ENCODE measurements at places on chromosomes 6 and 20.

- DNase-seq, result no peak
These were observed 185.2 kb upstream of the ARG1 start for GRCh38 chr6:131387562-131388447.

GRCh38 chr6:119594907-119595306 is 245.3 kb upstream of the MAN1A1 start:
- DNase-seq, result no peak

GRCh38 chr6:14852375-14852774 is 393.5 kb upstream of the JARID2 start:
- no peak for DNase-seq

DNA sequence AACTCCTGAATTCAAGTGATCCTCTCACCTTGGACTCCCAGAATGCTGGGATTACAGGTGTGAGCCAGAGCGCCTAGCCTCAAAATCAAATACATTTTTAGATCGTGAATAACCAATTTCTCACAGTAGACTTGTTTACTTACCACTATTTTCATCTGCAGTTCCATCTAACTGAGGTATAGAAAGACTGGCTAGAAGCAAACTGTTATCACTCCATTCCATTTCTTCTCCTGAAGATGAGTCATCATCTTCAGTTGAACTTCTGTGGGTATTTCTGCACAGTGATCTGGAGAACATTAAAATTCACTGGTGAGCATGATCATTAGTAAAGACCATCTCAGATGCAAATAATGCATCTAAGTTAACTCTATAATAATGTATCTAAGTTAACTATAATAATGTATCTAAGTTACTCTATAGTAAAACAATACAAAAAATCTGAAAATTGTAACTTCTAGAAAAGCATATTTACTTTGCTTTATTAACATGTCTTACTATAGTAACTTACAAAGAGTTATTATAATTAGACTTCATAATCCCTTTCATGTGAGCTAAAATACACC is 105.4 kb downstream of the REV3L start:
- no peak for DNase-seq

- no peak for DNase-seq
These were observed 63.1 kb downstream of the ISM1 start for GRCh38 chr20:13283869-13284829.

- DNase-seq, result no peak
These were observed 459.2 kb upstream of the SOX4 start for GRCh38 chr6:21134356-21134755.

GRCh38 chr6:35273822-35274559 is 14.5 kb downstream of the ZNF76 start:
- no peak for DNase-seq

- no peak for DNase-seq
These were observed 3.2 kb downstream of the MDFI start for GRCh38 chr6:41641352-41641925.

DNA sequence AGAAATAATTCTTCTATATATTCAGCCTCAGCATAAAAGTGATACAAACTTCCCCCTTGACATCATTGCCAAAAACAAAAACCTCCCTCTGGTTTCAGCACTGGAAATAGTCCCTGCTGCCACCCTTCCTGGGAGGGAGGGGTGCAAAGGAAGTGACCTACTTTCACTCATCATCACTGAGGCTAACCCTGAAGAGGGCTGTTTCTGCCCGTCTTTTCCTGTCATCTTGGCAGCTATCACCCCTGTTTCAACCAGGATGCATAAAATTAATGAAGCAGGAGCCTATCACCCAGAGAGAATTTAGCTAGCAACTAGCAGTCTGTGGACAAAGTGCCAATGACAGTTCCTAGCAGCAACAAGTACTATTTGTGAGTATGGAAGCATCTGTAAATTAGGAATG is 397.8 kb downstream of the LAMA2 start:
- DNase-seq, result peak; percentile 58

GRCh38 chr20:57380081-57380750 is 11.0 kb upstream of the RBM38 start:
- DNase-seq, result no peak

- no peak for DNase-seq
These were observed 60.5 kb downstream of the FOXF2 start for GRCh38 chr6:1449896-1450295.

GRCh38 chr6:46103441-46104115 is 26.2 kb upstream of the ENPP4 start:
- no peak for DNase-seq

DNA sequence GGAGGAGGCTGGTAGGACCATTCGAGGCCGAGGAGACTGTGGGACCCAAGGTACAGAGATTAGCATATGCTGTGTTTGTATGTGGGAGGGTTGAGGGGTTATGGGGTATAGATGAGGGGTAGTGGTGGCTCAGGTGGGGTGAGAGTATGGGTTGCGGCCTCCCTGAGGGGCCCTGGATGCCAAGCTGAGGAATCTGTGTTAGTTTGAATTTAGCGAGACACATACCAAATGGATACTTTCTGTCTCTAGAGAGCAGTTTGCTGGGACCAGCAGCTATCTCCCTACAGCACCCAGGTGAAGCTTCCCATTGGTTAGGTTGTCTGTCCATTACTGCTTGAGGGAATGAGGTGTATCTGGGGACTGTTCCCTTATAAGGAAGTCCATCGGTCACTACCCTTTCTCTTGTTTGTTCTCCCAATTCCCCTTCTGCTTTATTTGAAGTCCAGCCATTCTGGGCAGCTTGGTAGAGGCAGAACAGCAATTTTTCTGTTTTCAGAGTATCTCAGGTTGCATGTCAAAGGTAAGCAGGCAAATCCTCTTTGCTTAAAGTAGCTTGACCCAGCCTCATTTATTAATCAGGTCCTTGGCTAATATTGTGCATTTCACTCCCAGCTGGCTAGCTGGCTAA is 15.2 kb downstream of the CHMP4B start:
- DNase-seq, result no peak

- no peak for DNase-seq
These were observed 36.3 kb upstream of the ZFAND3 start for GRCh38 chr6:37783025-37783855.

- no peak for DNase-seq
These were observed 314.0 kb upstream of the RSPO3 start for GRCh38 chr6:126804332-126805064.

GRCh38 chr6:143150281-143150680 is 89.6 kb downstream of the AIG1 start:
- no peak for DNase-seq

GRCh38 chr20:39269493-39270217 is 307.5 kb downstream of the DHX35 start:
- DNase-seq, result no peak

- no peak for DNase-seq
These were observed 21.4 kb upstream of the RIPOR2 start for GRCh38 chr6:24957199-24957598.

DNA sequence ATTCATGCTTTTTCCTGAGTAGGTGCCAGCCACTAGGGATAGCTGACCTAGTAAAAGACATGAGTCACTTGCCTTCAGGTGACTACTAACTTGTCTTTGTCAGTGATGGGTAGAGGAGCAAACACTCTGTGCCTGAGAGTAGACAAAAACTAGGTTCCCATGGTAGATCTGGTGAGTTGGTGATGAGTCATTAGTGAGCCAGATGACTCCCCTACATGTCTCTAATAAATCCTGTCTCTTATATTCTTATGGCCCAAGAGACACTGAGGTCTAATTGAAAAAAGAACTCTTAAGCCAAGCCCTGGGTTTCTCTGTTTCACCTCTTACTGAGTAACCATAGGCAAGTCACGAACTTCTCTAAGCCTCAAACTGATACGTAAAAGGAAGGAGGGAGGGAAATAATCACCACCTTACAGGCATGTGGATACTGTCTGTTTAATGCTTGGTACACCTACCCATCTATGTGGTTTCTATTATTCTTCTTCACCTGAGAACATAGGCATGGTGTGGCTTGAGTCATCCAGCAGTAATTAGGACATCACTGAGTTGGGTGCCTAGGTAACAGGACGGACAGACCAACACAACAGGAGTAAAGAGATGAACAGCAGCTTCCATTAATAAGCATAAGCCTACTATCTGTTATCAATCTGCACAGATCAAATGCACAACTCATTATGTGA is 20.3 kb downstream of the TTPAL start:
- DNase-seq, result peak; percentile 69

- no peak for DNase-seq
These were observed 52.9 kb upstream of the SLC22A16 start for GRCh38 chr6:110529355-110529754.

DNA sequence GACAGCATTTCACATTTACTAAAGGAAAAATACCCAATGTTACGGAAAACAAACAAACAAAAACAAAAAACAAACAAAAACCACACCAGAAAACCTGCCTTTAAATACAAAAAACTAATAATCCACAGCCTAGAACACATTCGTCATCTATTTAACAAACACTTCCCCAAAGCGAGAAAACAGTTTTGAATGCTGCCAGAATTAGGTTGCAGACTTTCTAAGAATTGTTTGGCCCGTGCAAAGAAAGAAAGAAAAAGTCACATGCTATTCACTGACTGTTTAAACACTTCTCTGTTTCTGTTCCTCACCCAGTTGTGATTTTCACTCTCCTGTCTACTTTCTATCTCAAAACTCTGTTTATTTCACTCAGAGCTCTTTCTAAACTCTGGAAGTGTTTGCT is 52.5 kb downstream of the BCAS1 start:
- DNase-seq, result no peak

- DNase-seq, result no peak
These were observed 71.2 kb upstream of the FKBP1C start for GRCh38 chr6:63140114-63140513.

GRCh38 chr6:79377888-79378348 is 143.4 kb upstream of the HMGN3 start:
- no peak for DNase-seq

- no peak for DNase-seq
These were observed 3.1 kb downstream of the CHD6 start for GRCh38 chr20:41615110-41615509.

DNA sequence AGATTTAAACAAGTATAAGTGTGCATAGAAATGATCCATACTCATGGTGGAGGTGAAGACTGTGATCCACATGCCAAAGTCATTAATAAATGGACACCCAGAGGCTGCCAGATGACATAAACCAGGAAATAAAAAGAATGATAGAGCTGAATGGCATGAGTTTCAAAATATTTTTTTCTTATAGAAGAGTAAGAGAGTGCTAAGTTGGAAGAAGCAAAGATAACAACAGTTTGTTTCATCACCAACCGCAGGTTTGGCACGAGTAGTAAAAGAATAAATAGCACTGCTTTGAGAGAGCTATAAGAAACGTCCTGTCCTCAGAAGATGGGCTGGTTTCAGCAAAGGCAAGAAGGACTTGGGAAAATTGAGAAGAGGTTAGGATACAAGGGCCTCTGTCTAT is 246.9 kb downstream of the UBE3D start:
- no peak for DNase-seq

DNA sequence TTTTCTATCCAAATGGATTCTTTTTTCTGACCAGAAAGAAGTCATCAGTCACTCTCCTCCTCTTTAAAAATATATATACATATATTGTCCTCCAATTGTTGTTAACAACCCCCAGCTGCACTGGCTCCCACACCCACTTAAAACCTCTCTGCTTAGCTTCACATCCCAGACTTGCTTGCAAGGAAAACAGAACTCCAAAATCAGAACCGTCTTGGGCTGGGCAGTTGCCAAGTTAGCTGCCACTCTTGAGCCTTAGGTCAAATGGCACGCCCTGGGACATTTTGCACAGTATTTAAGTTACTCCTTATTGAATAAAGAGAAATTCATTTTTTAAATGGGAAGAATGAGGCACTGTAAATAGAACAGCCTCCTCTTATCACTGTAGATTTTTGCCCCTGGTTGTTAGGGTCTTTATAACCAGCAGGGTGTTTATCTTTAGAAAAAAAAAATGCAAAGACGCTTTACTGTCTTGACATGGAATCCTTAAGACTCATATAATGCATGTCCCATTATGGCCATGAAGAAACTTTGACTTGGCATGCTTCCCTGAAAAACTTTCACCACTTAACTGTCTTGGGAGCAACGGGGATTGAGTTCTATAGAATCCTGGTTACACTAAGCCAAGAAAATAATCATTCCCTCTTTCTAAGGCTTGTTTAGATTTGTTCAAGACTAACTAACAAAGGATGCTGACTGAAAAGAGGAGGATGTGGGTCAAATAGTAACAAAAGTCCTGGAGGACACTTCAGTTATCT is 204.5 kb downstream of the ISM1 start:
- DNase-seq, result no peak

- DNase-seq, result no peak
These were observed 117.0 kb upstream of the KCNK16 start for GRCh38 chr6:39439342-39440038.

DNA sequence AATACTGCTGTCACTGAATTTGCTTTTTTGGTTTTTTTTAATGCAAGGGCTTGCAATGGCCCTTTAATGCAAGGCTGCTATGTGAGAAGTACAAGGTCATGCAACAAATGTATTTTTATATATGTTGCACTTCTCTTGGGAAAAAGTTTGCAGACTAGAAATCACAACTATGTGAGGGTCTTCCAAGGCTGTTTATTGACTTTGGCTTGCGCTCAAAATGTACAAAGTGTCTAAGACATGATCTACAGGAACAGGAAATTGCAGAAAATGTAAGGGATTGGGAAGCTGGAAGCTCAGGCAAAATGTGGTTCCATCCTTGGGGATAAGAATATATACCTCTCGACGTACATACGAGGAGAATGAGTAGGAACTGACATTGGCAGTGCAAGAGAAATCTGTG is 92.2 kb upstream of the F13A1 start:
- DNase-seq, result no peak

DNA sequence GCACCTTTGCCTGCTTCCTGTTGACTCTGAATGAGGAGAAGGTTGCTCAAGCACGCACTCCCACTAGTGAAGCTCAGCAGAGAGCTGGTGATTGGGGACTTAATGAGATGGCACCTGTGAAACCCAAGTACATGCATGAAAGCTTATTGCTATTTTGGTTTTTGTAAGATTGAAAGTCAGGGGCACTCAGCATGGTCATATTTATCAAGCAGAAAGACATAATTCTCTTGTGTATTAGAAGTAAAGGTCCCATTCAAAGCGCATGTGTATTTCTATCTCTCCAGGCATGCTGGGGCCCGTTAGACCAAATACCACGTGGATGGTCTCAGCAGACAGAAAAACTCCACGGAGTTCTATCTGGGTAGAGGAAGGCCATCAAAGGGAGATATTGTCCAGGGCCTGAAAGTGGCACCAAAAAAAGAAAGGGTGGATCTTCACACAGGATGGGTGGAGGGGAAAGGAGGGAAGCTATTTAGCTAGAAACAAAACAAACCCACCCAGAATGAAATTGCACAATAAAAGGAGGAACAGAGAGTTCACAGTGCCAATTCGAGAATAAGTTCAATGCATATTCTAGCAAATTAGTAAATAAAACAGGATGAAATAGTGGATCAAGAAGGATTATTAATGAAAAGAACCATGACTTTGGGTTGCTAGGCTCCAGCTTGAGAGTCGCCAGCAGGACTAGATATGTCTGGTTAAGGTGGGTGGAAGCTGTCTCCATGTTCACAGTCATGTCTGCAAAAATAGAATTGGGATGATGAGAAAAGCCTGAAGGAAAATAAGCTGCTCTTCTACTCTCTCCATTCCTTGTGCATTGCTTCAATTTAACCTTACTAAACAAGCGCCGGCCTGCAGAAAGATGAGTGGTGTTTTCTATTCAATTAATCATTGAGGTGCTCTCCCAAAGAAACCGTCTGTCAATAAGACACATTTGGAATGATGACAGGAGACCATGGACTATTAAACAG is 224.9 kb upstream of the DTNBP1 start:
- no peak for DNase-seq

All from CD4-positive, alpha-beta T cell treated with Interleukin-2 at 100 ng/mL for 4 hours (primary cell).